ENCODE measurements at places on chromosomes 16 and 17.

- DNase-seq = no peak
Observed at GRCh38 chr17:9107527-9107926, 86.2 kb downstream of the NTN1 start.

- no peak for DNase-seq
Observed at GRCh38 chr17:14489986-14490385, 189.1 kb downstream of the HS3ST3B1 start.

DNA sequence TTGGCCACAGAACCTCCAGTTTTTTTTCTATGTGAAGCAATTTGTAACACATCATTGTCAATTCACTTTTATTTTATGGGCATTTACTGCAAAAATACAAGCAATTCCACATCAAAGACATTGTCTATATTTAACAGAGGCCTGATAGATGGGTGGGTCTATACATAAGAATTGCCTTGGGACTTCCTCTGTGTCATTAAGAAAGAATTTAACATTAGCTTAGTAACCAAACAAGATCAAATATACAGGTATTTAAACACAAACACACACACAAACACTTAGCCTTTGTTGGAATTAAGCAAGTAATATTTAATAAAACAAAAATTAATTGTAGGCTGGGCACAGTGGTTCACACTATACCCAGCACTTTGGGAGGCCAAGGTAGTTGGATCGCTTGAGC lies 4.3 kb upstream of the PITPNC1 start:
- DNase-seq = no peak

DNA sequence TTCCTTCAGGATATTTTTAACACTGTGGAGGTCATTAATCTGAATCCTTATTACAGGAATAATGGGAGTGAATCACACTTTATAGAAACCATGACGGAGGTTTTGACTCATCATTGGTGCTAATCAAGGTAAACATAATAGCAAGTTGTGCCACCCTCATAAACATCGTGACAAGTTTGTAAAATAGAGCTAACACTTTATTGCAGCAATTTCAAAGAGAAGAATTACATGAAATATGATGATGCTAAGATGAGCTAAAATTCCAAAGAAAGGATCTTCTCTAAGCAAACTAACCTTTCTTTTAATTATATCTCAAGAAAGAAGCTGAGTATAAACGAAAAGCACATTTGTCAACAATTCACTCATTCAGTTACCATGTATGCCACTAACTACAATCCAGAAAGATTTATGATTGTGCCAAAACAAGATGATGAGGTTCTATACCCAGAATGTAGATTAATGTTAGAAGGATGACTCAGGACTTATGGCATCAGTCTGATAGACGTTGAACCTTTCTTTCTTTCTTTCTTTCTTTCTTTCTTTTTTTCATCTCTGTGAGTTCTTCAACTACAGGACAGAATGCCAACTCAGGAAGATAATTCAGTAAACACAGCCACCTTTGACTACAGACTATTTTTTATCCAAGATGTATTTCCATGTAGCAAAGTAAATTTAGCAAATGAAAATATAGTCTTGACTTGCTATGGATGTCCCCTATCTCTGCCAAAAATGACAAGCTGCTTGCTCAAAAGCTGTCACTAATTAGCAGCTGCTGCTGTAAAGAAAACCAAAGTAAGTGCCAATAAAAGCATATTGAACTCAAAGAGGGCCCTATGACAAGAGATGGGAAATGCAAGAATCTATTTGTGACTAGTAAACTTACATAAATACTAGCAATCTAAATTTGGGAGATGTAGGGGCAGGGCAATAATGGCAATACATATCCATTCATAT lies 23.3 kb downstream of the STAT5B start:
- no peak for DNase-seq

- no peak for DNase-seq
Observed at GRCh38 chr17:27630607-27631410, at the start of gene LGALS9. Gene LGALS9 (plus strand): TSS chr17:27631188. CDS start chr17:27631266, 78 bp downstream.

DNA sequence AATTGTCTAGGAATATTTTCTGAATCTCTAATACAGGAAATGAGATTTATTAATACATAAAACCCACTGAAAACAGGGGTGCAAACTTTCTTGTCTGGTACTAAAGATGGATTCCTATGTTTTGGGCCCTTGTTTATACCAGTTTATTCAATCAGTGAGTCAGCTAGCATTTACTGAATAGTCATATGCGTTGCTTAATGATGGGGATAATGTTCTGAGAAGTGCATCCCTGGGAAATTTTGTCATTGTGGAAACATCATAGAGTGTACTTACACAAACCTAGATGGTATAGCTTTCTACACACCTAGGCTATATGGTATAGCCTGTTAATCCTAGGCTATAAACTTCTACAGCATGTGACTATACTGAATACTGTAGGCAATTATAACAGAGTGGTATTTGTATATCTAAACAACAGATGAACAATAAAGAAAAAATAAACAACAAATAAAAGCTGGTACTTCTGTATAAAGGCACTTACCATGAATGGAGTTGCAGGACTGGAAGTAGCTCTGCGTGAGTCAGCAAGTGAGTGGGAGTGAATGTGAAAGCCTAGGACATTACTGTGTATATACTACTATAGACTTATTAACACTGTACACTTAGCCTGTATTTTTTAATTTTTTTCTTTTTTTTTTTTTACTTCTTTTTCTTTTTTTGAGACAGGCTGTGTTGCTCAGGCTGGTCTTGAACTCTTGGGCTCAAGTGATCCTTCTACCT lies 63.7 kb downstream of the SIAH1 start:
- no peak for DNase-seq

DNA sequence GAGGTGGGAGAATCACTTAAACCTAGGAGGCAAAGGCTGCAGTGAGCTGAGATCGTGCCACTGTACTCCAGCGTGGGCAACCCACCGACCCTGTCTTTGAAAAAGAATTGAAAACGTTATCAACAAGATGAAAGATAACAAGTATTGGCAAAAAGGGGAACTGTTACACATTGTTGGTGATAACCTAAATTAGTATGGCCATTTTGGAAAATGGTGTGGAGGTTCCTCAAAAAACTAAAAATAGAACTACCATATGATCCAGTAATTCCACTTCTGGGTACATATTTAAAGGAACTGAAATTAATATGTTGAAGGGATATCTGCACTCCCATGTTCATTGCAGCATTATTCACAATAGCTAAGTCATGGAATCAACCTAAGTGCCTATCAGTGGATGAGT lies 61.0 kb downstream of the ABHD15 start:
- DNase-seq = no peak

GRCh38 chr17:77706938-77707337 lies 251.6 kb upstream of the TNRC6C start:
- no peak for DNase-seq

GRCh38 chr17:27572665-27573064 lies 58.3 kb upstream of the LGALS9 start:
- no peak for DNase-seq

GRCh38 chr16:424033-424622 lies 1.3 kb upstream of the RAB11FIP3 start:
- peak; percentile 36 for DNase-seq

GRCh38 chr17:61455324-61456060 lies 3.3 kb downstream of the TBX4 start:
- no peak for DNase-seq

GRCh38 chr16:31868691-31869167 lies 4.9 kb upstream of the ZNF267 start:
- DNase-seq = no peak
